Thoracic aorta (tissue), 2 donors: ENCODE measurements at places on chromosomes 3 and 15.

- no peak overlapping the region for H3K4me3 ChIP-seq
- H3K27me3 ChIP-seq = no peaks in the 10 kb centered on the region
- H3K4me1 ChIP-seq = no peaks in the 10 kb centered on the region
- H3K27ac ChIP-seq = no peak overlapping the region
- H3K36me3 ChIP-seq = no peaks in the 10 kb centered on the region
Observed at GRCh38 chr15:81575436-81576123, 201.6 kb upstream of the TMC3 start.

GRCh38 chr3:156489462-156489911, 65.4 kb downstream of the SSR3 start:
- DNase-seq = no peak
- no peaks in the 10 kb centered on the region for H3K27me3 ChIP-seq
- no peak overlapping the region for H3K4me3 ChIP-seq

DNA sequence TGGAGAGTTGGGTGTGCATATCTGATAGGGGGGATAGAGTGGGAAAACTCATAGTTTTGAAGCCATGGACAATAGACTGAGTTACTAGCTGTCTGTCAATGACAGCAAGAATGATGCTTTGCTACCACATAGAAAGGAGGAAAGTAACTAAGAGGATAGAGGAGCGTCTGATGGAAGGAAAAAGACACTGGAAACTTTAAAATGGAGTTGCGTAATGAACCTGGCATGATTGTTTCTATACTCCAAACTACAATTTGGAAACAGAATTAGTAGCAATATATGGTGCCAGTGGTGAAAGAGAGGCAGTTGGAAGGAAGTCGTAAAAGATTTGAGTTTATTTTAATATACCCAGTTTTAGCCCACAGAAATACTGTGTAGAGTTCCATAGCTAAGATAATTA, 163.6 kb downstream of the TUSC7 start:
- DNase-seq = no peak
- H3K27ac ChIP-seq = no peak overlapping the region
- no peaks in the 10 kb centered on the region for H3K27me3 ChIP-seq
- H3K4me1 ChIP-seq = no peaks in the 10 kb centered on the region
- no peak overlapping the region for H3K4me3 ChIP-seq

DNA sequence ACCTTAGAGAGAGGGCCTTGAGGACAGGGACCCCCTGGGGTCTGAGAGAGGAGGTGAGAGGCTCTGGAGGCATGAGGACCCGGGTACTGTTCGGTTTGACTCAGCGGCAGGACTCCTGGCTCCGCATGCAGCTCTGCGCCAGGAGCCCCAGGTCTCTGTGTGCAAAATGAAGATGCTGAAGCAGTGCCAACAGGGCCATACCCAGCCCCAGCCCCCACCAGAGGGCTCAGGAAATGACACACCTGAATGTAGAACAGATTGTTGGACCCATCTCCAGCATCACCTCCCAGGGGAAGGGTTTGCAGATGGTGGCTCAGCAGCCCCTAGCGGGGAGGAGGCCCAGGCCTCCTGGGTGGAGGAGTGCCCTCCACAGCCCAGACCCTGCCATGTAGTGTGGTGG, 30.2 kb downstream of the EPHB3 start:
- H3K27ac ChIP-seq = no peak overlapping the region
- DNase-seq = no peak
- no peaks in the 10 kb centered on the region for H3K36me3 ChIP-seq
